ENCODE measurements at places on chromosomes 13 and 19. TPM values are rescaled to one million over a fixed set of nuclear protein-coding genes. Genes with fewer than 3 reads are reported as not detected.

The ZFP14 gene
- 3.2 TPM for total RNA-seq

The ZMYM5 gene
- 8.3 TPM for total RNA-seq

The PSG1 gene
- not detected for total RNA-seq

The PLPPR3 gene
- total RNA-seq = not detected

The PRR19 gene
- total RNA-seq = 0.16 TPM

The POLR1D gene
- total RNA-seq = 80.6 TPM

The GSK3A gene
- 39.6 TPM for total RNA-seq

The PCDH8 gene
- not detected for total RNA-seq

The PEAK3 gene
- 0.19 TPM for total RNA-seq

The NRTN gene
- 23.6 TPM for total RNA-seq

The SERP2 gene
- 7.9 TPM for total RNA-seq

The CPB2 gene
- not detected for total RNA-seq

The SCAF1 gene
- total RNA-seq = 53.1 TPM

The CDX2 gene
- total RNA-seq = not detected

The ZNF77 gene
- 2.0 TPM for total RNA-seq

The DUS3L gene
- 21.6 TPM for total RNA-seq

The TMEM238 gene
- total RNA-seq = 0.65 TPM

The SYT5 gene
- total RNA-seq = 0.30 TPM

The ZNF793 gene
- 8.3 TPM for total RNA-seq

The DAND5 gene
- 11.4 TPM for total RNA-seq

The NKG7 gene
- 3.6 TPM for total RNA-seq

The CYP2F1 gene
- total RNA-seq = not detected

Data from cardiac septum (tissue), 1 donor.